Activated T-cell treated with anti-CD3 and anti-CD28 coated beads, Interleukin-2, amount 50 U/mL, for 1 hour (primary cell): ENCODE measurements at places on chromosomes 13 and 19.

- no peak for DNase-seq
Measured at GRCh38 chr19:34888091-34888490, 38.6 kb upstream of the ZNF30 start.

GRCh38 chr13:78650717-78651083 lies 8.3 kb downstream of the OBI1 start:
- no peak for DNase-seq

GRCh38 chr13:40231751-40232150 lies 434.7 kb downstream of the FOXO1 start:
- DNase-seq = no peak

GRCh38 chr19:16541526-16542044 lies 652 bp downstream of the CHERP start:
- peak; percentile 27 for DNase-seq

- DNase-seq = no peak
Measured at GRCh38 chr19:56643460-56643955, 549 bp downstream of the SMIM17 start.

DNA sequence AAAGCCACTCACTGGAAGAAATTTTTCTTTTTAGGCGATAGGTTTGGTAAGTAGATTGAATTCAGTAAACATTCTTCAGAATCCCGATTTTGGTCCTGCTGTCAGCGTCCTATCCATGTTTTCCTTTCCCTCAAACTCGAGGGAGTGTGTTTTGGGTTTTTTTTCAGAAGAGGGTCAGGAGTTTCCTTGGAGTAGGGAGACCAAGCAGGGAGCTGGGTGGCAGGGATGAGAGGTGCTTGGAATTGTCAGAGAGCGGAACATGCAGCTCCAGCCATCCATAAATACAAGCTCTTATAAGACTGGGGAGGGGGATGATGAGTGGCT lies 1.6 kb upstream of the PCDH8 start:
- no peak for DNase-seq

GRCh38 chr13:61029064-61029463 lies 386.6 kb downstream of the PCDH20 start:
- no peak for DNase-seq

GRCh38 chr19:49133621-49134454 lies 14.5 kb downstream of the PPFIA3 start:
- peak; percentile 70 for DNase-seq
